Choroid plexus epithelial cell (primary cell): ENCODE measurements at places on chromosomes 5 and 9.

DNA sequence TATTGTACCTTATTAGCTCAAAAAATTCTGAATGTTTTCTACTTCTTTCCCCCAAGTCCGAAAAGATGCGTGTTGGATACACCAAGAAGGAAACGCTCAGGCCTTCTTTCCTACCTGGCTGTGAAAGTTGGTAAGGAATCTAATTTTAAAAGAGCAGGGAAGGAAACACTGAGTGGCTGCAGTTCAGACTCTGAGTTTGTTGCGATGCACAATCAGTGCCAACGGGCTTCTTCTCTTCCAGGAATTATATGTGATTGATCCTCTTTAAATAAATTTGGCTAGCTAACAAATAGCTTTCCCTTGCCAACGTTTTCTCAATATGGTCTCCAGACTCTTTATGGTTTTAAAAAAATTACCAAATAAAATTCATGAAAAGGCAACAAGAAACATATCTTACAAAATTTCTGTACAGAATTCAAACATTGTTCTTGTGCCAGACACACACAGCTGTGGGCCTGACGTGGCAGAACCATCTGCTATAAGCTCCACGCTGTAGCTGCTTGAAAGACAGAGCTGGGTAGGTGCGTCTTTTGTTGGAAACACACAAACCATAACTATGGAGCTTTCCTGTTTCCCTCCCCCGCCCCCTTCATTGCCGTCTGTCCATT lies 493.1 kb downstream of the ZNF608 start:
- no peak for DNase-seq

GRCh38 chr5:117424559-117424958 lies 849.9 kb upstream of the SEMA6A start:
- DNase-seq: no peak

- DNase-seq: no peak
Observed at GRCh38 chr5:78501411-78502352, 141.3 kb downstream of the SCAMP1 start.

DNA sequence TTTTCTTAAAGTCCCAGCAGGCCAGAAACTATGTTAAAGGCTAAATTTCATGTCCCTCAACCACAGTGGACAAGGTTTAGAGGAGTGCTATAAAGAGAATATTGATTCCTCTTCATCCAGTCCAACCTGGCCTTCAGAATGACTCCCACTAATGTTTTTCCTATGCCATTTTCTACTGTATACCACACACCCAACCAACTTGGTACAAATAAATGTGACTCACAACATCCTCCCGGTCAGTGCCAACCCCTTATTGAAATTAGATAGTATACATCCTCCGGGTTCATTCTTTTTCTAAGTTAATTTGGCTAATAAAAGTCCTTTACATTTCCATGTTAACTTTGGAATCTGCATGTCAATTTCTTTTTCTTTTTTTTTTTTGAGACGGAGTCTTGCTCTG lies 215.1 kb downstream of the TSSK1B start:
- DNase-seq: no peak

- DNase-seq: no peak
Observed at GRCh38 chr5:82798676-82799075, 278.5 kb downstream of the TMEM167A start.

DNA sequence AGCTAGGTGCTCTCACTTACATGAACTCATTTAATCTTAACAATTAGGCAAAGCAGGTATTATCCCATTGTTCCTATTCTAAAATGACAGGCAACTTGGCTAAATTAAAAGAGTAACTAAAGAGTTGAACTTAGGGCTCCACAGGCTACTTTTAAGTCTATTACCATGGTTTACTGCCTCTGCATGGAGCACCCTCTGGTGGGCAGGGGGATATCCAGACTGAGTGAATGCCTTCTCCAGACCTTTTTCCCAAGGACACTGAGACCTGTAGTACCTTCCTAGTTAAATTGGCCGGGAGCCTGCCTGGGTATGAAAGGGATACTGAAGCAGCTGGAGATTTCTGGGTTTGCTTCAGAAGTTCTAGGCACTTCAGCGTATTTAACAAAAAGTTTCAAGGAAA lies 238.1 kb downstream of the ELAVL2 start:
- no peak for DNase-seq

DNA sequence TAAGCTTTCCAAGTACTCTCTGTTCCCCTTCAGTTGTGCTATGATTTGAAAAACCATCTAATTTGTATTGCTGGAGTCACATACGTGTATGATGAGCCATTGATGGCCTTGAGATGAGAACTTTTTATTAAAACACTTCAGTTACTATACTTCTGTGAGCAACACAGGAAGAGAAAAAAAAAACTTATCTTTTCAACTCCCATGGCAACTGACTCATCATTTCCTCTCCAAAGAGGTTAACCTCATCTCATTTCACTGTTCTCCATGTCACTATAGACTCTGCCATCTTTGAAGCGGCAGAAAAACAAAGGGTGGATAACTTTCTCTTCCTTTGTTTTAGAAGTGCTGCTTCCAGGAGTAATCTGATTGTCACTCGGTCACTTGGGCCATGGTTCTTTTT lies 104.3 kb upstream of the PCSK1 start:
- DNase-seq: peak; percentile 90

DNA sequence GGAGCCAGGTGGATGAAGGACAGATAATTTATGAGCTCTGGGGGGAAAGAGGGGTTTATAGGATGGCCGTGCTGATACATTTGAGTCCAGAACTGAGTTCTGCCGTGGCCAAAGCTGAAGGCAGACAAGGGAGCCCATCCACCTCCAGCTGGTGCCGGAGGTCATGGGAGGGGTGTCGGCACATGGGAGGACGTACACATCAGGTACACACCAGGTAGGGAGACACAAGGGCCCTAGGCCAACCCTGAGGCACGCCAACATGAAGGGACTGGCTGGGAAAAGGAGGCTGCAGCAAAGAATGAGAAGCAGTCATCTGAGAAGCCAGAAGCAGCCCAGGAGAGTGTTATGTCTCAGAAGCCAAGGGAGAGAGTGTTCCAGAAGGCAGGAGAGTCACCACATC lies 2.1 kb upstream of the GPRIN1 start:
- DNase-seq: no peak

GRCh38 chr5:98187945-98188344 lies 585.5 kb upstream of the RGMB start:
- DNase-seq: peak; percentile 8

DNA sequence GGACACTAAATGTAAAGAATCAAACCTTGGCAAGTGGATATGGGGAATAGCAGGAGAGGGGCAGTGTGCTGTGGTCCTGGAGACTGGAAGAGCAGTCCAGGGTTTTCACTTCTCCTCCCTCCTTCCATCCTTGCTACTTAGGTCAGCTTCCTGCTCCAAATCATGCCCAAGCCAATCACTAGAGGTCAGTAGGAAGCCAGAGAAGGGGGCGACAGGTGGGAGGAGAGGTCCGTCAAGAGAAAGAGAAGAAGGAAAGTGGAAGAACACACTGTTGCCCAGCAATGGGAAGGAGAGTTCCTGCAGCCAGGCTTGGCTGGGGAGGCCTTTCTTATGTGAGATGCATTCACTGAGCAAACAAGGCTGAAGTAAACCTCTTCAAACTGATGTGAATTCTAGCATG lies 289.6 kb downstream of the DTWD2 start:
- no peak for DNase-seq

- no peak for DNase-seq
Observed at GRCh38 chr5:168813184-168813968, 234.2 kb upstream of the PANK3 start.

DNA sequence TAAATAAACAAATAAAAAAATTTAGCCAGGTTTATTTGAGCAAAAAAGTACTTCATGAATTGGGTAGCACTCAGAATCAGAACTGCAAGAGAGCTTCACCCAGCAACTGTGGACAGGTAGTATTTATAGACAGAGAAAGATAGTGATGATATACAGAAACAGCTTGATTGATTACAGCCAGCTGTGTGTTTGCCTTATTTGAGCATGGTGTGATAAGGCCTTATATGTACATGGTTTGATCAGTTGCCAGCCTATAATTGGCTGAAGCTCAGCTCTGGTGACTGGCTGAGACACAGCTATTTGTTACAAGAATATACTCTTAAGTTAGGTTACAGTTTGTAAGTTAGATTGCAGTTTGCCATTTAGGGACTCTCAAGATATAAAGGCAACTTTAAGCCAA lies 34.3 kb upstream of the ARL15 start:
- no peak for DNase-seq

GRCh38 chr5:51802551-51803184 lies 419.4 kb downstream of the ISL1 start:
- DNase-seq: no peak

GRCh38 chr9:97411440-97411788 lies 482 bp upstream of the TDRD7 start:
- no peak for DNase-seq

GRCh38 chr5:122236270-122237040 lies 75.6 kb upstream of the SNCAIP start:
- no peak for DNase-seq

- DNase-seq: no peak
Observed at GRCh38 chr9:81690251-81690851, 1.0 kb upstream of the TLE1 start.

DNA sequence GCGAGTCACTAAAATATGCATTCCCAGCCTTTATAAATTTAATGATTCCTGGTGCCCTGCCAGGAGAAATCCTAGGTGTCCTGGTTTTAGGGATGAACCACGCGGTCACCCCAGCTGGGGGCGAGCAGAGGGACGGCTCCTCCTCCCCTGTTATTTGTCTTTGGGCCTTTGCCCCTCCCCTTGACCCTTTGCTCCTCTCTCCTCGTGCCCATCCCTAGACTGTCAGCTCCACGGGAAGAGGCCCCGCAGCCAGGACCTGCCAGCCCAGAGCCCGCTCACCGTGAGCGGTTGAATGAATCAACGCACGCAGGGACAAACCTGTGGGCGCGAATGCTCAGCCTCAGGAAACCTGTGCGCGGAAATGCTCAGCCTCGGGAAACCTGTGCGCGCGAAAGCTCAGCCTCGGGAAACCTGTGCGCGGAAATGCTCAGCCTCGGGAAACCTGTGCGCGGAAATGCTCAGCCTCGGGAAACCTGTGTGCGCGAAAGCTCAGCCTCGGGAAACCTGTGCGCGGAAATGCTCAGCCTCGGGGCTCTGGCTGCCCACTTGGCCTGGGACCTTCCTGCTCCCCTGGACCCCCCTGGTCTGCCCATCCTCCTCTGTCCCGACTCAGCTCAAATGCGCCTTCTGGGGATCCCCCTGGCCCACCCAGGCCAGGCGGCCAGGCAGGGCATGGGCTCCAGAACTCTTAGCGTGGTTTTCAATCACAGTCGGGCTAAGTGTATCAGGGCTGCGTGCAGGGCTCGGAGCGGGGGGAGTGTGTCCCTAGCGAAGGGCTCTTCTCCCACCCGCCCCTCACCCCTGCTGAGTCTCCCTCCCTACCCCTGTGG lies 140.5 kb upstream of the COL5A1 start:
- no peak for DNase-seq

- DNase-seq: no peak
Observed at GRCh38 chr5:32290922-32291321, 21.8 kb downstream of the MTMR12 start.

DNA sequence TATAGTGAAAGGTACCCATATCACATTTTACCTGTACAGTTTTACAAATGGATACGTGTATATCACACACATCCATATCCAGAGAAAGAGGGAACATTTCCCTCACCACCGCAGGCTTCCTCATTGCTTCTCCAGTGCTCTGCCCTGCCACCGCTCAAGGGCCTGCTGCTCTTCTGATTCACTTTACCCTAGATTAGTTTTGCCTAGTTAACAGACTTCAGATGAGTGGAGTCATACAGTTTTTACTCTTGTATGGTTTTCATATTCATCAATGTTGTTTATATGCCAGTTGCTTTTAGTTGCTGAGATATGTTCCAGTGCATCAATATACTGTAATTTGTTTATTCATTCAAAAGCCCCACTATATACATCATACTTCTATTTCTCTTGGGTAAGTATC lies 53.9 kb upstream of the POMT1 start:
- DNase-seq: no peak

- DNase-seq: peak; percentile 48
Observed at GRCh38 chr9:70043689-70044489, at the start of gene MAMDC2. TSS of gene MAMDC2 (plus strand) at chr9:70043848. CDS start at chr9:70044198, 350 bp downstream.

GRCh38 chr5:135534609-135535419 lies 950 bp downstream of the NEUROG1 start:
- DNase-seq: no peak

- no peak for DNase-seq
Observed at GRCh38 chr5:2569176-2569575, 182.3 kb downstream of the IRX2 start.

- peak; percentile 86 for DNase-seq
Observed at GRCh38 chr9:32502464-32502863, 23.5 kb downstream of the RIGI start.

- peak; percentile 46 for DNase-seq
Observed at GRCh38 chr9:74645007-74645639, 148.0 kb downstream of the RORB start.

DNA sequence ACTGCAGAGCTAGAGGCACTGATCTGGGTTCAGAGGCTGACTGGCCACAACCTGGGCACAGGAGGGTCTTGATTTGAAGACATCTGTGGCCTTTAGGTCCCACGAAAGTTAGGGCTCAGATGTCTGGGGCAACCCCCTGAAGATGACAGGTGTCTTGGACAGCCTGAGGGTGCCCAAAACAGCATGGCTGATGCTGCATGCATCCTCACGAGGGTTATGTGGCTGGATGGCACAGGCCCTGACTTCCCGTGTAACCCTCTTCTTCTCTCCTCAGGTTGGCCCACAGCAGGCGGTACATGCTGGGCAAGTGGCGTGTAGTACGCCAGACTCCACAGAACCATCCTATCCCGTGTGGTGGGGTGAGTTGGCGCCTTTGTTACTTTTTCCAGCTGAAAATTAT lies 29.8 kb upstream of the GFPT2 start:
- no peak for DNase-seq

- DNase-seq: no peak
Observed at GRCh38 chr5:180396926-180397325, 43.8 kb upstream of the GFPT2 start.

- DNase-seq: no peak
Observed at GRCh38 chr5:170176916-170177315, 55.9 kb upstream of the C5orf58 start.

- peak; percentile 93 for DNase-seq
Observed at GRCh38 chr5:72378639-72379289, 58.6 kb downstream of the PTCD2 start.

DNA sequence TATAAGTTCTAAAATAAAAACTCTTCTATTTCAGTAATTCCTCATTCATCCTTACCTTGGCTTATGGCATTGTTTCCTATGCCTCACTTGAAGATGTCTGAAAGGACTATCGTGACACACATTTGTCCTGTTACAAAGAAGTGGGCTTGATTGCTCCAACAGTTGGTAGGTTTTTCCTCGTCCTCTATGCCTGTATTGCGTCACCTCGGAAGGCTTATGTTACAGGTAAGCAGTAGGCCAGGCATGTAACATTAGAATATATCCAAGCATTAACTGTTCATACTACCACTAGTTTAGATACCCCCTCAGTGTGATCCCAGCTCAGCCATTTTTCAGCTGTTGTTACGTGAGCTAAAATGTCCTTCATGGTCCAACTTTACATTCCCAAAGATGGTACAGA lies 116.7 kb downstream of the MLLT3 start:
- DNase-seq: no peak
